Activated naive CD8-positive, alpha-beta T cell treated with anti-CD3 and anti-CD28 coated beads, Interleukin-2, amount 50 U/mL, for 24 hours (primary cell): ENCODE measurements at places on chromosomes 7 and 10.
A peak's percentile ranks its signal among the peaks of the same experiment; 100 is the strongest.

DNA sequence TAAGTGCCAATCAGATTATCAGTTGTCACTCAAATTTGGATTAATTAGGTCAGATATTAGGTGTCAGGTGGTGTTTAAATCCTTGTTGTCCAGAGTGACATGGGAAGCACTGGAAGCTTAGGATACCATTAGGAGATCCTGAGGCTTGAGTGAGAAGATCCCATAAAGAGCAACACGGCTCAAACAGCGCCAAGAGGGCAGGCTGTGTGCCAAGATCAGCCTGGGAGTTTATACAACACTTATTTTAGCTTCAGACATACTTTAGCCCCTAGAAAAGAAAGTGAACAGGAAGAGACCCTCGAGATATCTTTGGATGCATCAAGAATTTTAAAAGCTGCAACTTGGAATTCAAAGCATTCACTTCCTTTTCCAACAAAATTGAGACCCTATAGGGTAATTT, 14.2 kb upstream of the ACTA2 start:
- no peak for DNase-seq

DNA sequence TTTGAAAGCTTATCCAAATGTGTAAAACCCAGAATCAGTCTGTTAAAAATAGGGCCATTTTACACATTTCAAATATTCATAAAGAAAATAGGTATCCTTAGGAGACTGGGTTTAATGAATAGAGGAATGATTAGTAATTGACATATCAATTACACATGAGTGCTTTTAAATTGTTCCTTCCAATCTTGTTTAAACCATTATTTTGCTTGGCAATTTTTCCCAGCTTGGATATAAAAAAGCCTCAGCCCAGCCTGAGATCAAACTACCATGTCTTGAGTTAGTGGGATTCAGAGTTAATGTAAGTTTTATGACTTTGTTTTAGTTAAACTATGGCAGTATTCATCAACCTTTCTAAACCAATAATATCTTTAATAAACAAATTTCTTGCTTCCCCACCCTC, 28.3 kb downstream of the PARP12 start:
- no peak for DNase-seq

GRCh38 chr10:1402016-1402770, 335.1 kb downstream of the ADARB2 start:
- DNase-seq, result no peak

- DNase-seq, result peak; percentile 56
Observed at GRCh38 chr10:102714621-102715455, at the start of gene SFXN2. Gene SFXN2 (plus strand): TSS chr10:102714636. CDS start chr10:102726637, 12,001 bp downstream.

GRCh38 chr10:34596351-34596750, 218.7 kb downstream of the PARD3 start:
- DNase-seq, result no peak

DNA sequence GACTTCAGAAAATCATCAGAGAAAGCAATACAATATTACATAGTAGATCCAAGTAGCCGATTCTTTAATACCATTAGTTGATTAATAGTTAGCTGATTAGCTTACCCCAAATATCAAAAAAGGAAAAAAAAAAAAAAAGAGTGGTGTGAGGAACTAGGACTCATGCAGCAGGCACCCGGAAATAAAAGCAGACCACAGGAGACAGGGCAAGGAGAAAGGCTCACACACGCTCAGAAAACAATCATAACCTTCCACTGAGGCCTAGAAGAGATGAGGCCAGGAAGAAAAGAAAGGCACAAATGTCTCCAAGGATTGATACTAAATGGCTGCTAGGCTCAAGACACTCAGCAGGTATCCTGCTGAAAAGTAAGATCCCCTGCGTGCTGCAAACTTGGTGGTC, 25.9 kb downstream of the TRDMT1 start:
- DNase-seq, result peak; percentile 10

DNA sequence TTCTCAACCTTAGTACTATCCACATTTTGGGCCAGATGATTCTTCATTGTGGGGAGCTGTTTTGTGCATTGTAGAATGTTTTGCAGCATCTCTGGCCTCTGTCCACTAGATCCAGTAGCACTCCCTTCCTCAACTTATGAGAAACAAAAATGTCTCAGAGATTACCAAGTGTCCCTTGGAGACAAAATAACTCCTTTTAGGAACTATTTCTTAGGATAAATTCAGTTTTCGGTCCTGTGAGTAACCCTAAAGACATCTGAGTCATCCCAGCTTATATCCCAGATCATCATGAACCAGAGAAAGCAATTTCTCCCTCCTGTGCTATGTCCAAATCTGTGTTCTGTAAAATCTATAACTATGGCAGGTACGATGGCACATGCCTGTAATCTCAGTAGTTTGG, 266.6 kb upstream of the PHYHIPL start:
- DNase-seq, result no peak

GRCh38 chr7:44765579-44766415, 17.1 kb downstream of the ZMIZ2 start:
- DNase-seq, result no peak

- no peak for DNase-seq
Observed at GRCh38 chr10:103019425-103019824, 101.3 kb downstream of the CNNM2 start.

GRCh38 chr10:79063661-79064492, 4.9 kb upstream of the ZMIZ1 start:
- DNase-seq, result no peak

DNA sequence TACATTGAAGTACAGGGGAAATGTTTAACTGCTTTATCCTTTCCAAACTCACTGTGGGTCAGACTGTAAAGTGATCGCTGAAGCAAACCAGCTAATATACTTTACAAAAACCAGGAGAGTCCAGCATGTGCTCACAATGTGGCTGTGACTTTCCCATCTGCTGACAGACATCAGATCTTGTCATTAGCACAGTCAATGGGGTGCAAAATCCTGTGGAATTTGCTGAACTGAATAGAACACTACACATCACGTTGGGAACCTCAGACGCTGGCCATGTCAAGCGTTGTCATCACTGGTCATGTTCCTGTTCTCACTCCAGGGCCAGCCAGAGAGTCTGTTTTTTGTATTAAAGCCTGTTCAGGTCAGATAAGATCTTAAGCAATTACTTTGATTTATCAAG, 83.4 kb downstream of the AGMO start:
- no peak for DNase-seq

DNA sequence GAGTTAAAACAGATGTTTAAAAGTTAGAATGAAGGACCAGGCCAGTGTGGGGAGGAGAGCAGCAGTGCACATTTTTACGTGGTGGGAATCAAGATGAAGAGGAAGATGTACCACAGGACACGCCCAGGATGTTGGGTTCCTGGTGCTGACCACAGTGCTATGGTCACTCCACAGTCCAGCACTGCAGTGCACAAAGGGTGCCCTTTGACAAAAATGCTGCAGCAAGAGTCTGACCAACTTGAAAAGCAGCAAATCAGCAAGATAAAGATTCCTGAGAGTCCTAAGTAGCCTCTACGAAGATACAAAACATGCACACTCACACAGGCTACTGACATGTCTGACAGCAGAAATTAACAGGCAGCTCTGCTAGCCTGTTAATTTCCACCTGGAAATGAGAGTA, 107.1 kb downstream of the PIP4K2A start:
- no peak for DNase-seq

DNA sequence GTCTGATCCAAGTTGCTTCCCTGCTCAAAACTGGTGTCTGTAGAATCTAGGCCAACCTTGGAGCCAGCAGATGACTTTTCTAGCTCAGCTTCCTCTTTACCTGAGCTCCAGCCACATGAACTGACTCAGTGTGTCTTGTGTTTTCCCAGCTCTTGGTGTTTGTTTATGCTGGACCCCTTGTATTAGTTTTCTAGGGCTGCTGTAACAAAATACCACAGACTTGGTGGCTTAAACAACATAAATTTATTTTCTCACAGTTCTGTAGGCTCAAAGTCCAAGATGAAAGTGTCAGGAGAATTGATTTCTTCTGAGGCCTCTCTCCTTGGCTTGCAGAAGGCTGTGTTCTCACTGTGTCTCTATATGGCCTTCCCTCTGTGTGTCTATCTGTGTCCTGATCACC, 45.1 kb downstream of the LRMDA start:
- DNase-seq, result no peak

DNA sequence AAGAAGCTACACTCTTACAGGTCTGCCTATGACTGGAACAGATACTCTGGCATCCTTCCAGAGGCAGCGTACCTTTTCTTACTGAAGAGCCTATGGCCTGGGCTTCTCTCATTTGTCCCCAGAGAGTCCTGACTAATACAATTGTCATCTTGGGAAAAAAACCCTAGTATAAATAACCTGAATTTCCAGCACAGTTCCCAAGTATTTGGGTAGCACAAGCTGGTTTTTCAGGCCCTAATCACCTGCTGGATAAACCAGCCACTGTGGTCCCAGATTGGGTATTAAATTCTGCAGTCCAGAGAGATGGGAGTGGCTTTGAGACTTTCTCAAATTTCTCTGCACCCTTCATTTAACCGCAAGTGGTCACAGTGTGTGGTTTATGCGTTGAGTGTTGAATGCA, 186.8 kb upstream of the NEBL start:
- no peak for DNase-seq

DNA sequence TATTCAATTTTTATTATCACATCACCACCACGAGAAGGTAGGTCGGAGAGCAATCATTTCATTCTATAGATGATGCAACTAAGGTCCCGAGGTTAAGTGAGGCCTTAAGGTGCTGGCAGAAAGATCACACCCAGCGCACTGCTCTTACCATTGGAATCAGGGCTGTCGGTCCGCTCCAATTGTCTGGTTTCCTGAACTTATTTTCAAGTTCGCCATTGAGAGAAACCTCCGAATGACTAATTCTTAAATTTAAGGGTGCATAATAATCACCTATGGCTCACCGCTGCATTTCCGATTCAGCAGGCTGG, 625 bp upstream of the GSTO2 start:
- no peak for DNase-seq

DNA sequence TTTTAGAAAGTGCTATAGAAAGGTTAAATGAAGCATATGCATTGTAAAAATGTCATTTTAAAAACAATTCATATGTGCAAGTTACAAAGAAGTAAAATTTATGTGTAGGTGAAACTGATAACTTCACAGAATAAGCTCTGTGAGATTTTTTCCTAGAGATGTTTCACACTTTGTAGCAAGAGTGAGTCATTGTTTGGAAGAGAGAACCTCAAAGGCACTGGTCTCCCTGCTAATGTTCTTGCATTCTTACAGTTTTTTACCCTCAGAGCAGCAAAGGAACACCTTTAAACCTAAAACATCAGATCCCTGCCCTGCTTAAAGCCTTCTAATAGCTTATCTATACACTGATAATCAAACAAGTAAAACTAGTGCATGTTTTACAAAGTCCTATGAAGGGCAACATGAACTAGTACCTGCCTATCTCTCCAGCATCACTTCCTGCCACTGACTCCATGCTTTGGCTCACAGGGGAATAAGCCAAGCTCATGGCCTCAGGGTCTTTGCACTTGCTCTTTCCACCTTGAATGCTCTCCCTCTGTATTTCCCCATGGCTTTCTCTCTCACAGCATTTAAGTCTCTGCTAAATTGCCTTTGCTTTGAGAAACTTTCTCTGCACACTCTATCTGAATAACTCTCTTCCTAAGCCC, 997.0 kb downstream of the GATA3 start:
- no peak for DNase-seq

DNA sequence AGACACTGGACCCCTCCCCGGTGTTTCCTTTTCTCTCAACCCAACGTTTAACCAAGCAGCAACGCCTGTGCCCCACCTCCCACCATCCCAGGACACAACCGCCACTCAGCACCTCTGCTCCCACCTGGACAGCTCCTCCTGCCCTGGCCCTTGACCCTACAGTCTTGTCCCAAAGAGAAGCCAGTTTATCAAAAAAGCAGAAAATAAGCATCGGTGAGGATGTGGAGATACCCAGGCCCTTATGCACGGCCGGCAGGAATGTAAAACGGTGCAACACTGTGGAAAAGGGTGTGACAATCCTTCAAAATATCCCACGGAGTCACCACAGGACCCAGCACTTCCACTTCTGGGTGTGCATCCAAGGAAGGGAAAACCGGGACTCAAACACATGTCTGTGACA, 176.2 kb upstream of the RNF32 start:
- DNase-seq, result no peak

GRCh38 chr7:40500219-40500618, 365.4 kb downstream of the SUGCT start:
- DNase-seq, result no peak

GRCh38 chr7:155738104-155738503, 74.2 kb downstream of the SHH start:
- no peak for DNase-seq
